AG04450 (cell line): ENCODE measurements at places on chromosomes 13 and 19.

DNA sequence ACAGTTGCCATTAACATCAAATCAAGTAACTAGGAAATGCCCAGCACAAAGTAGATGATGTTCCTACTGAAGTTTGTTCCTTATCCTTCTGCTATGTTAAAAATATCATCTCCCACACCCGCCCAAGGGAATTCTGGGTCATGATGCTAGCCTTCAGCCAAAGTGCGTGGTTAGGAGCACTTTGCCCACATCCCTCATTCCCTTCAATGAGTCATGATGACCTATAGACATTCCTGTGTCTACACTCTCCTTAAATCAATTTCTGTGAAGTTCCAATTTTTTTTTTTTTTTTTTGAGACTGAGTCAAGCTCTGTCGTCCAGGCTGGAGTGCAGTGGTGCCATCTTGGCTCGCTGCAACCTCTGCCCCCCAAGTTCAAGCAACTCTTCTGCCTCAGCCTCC is 17.0 kb downstream of the RXFP2 start:
- peak; percentile 59 for DNase-seq

DNA sequence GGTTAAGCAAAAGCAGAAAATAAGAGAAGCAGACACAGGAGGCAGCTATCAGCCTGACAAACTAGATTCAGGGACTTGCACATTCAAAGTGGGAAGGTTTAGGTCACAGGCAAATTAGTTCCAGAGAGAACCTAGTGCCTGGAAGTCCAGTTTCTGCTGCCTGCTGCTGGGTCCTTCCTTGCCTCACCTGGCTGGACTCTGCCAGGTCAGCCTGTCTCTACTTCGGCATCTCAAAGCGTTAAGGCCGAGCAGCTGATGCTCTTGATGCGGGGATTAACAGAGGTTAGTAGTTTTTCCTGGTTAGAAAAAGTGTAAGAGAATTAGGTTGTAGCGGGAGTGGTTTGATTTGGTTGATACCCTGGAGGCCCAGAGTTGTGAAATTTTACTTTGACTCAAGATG is 52.0 kb downstream of the KLF5 start:
- no peak for DNase-seq

DNA sequence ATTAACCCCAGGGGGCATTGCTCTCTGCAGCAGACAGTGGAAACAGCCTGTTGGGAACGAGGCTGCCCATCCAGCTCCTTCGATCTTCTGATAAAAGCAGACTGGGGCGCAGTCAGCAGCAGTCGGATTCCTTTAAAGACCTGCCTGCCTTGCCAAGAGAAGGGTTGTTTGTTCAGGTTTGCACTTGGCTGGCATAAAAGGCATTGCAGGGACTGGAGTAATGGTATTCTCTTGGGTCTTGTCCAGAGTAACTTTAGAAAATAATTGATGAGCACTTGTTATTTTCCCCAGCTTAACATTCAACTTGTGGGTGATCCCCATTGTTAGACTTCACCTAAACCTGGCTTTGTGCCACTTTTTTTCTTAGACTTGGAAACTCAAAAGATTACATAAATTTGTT is 67.3 kb upstream of the SLC10A2 start:
- no peak for DNase-seq

DNA sequence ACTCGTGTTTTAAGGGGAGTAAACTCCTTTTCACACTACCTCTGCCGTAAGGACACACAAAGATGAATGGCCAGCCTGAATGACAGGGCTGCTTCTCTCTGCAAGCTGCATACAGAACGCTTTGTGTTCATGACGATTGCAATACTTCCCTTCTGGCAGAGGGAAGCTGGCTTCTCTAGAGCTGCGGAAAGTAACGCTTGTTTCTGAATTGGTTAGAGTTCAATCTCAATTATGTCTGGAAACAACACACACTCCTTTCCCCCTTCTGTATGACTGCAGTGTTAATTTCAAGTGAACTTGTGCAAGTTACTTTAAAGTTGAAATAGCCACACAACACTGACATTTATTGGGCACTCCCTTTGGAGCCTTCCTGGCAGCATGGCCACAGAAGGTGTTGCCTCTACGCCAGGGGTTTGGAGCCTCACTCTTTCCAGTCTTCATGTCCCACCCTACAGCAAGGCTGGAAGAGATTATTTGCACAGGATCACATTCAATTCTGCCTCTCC is 242.6 kb downstream of the NDFIP2 start:
- DNase-seq = no peak

GRCh38 chr13:100461309-100462030 is 127.1 kb downstream of the GGACT start:
- no peak for DNase-seq

DNA sequence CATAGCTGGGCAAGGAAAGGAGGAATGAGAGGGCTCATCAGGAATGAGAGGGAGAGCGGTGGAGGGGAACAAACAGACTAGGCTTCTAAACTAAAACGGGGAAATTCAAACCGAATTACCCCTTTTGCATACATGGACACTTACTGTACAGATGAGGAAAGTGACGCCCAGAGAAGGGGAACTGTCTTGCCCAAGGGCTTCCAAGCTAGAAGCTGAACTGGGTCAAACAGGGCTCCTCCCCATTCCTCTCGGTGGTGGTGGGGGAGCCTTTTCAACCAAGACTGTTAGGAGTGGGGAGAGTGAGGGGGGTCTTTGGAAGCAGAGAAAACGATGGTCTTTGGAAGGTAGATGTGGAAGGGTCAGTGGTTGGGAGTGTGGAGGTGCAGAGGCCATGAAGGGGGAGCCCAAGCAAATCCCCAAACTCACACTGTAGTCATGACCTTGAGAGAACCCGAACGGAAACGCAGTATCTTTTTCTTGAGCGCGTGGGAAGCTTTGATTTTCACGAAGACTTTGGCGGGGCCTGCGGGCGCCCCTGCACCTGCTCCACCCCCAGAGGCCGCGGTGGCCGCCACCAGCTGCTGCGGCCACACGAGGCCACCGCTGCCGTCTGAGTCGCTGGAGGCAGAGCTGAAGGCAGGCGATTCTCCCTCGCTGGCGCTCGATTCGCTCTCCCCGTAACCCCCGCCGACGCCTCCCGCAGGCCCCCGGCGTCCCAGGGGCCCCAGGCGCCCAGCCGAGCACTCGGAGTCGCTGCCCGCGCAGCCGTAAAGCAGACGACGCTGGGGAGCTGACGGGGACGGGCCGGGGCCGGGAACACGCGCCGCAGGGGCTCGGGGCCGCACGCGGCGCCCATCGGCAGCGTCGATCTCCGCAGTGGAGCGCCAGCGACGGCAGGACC is 12.3 kb upstream of the GNG8 start:
- DNase-seq = no peak

DNA sequence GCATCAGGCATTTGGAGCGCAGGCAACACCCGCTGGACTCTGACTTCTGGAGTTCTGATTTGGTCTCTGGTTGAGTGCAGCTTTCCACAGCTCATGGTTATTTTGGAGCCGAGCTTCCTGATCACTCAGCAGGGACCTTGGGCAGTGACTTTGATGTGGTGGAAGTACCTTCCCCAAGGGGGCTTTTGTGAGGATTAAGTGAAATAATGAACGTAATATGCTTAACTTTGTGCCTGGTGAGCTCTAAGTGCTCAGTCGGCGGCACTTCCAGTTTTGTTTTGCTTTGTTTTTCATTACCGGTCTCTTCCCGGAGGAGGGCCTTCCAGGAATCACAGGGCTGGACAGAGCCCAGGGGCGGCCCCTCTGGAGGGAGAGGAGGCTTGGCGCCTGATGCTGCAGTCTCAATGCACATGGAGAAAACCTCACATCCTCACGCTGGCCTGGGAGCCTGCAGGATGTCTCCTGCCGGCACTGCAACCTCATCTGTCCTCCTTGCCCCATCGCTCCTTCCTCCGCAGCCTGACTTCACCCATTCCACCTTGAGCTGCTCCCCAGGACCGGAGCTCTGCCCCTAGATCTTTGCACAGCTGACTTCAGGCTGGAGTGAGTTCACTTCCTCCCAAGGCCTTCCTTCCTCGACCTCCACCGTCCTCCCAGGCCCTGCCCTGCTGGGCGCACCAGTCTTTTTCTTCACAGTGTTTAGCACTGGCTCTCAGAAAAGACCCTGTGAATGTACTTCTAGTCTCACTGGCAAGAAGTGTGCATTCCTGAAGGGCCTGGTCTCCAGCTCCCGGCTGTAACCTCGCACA is 1.5 kb downstream of the PLEKHF1 start:
- no peak for DNase-seq

DNA sequence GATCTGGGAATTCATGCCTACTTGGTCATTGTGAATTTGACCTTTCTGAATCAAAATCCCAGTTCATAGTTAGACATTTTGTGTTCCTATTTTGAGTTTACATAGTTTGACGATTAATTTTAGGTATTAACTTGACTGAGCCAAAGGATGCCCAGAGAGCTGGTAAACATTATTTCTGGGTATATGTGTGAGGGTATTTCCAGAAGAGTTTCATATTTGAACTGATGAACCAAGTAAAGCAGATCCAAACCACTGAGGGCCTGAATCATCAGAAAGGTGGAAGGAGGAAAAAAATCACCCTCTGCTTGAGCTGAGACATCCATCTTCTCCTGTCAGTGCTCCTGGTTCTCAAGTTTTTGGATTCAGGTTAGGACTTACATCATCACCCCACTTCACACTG is 116.6 kb downstream of the CYSLTR2 start:
- DNase-seq = no peak

GRCh38 chr19:50797781-50798658 is 7.8 kb downstream of the ACP4 start:
- no peak for DNase-seq

DNA sequence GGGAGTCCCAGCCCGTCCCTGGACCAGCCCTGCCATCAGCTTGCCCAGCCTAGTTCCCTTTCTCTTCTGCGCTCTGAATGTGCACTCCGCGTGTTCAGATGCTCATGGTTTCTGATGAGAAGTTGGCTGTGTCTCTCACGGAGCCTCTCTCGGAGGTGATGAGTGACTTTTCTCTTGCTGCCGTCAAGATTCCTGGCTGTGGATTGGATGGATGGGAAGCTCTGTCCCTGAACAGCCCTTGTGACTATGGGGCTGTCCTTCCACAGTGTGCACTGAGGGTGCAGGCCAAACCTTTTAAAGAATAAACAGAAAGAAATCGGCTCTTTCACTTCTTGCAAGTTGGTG is 24.4 kb downstream of the WTIP start:
- DNase-seq = no peak

- no peak for DNase-seq
Measured at GRCh38 chr19:37078717-37079032, 442 bp downstream of the ZNF420 start.

GRCh38 chr19:51521781-51522180 is 9.7 kb downstream of the SIGLEC6 start:
- DNase-seq = no peak

DNA sequence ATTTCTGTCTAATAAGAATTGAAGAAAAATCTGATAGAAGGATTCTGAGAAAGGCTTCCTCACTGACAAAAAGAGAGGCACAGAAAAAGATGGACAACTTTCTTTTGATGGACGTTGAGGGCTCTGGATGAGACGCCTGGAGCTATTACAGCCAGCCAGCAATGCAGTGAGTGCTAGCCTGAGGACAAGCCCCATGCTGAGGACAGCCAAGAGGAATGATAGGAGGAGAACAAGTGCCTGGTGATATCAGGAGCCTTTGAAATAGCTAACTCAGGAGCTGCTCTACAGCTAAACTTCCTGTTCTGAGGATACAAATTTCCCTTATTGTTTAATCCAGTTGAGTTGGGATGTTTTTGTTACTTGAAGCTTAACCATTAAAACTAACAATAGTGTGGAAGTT is 212.3 kb downstream of the COG6 start:
- DNase-seq = no peak

DNA sequence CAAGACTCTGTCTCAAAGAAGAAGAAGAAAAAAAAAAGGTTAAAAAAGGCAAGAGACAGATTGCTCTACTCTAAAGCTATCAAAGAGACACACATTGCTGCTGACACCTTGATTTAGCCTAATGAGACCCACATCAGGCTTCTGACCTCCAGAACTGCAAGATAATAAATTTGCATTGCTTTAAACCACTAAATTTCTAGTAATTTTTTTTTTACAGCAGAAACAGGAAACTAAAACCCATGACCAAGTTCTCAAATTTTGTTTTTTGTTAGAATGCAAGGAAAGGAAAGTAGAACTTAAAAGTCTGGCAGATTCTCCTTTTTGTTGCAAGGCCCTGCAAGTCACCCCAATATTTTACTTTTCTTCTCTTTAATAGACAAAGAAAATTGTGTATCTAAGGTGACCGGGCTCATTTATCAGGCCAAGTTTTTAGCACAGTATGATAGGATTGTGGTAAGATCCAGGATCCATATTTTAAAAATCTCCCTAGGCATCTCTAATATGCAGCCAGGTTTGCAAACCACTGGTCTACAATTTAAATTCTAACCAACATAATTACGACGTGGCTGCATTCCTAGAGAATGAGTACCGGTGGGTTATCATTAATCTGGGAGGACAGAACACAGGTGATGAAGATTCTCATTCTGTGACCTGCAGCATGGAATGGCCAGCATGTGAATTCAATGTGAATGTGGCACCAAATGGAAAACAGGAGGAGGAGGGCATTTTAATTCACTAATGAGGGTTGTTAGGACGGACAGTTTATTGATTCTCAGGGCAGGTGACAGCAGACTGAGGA is 56.7 kb upstream of the MED4 start:
- DNase-seq = no peak

- no peak for DNase-seq
Measured at GRCh38 chr19:20423381-20424197, 142.0 kb downstream of the ZNF737 start.

GRCh38 chr13:20461860-20462532 is 63.7 kb downstream of the CRYL1 start:
- DNase-seq = no peak

DNA sequence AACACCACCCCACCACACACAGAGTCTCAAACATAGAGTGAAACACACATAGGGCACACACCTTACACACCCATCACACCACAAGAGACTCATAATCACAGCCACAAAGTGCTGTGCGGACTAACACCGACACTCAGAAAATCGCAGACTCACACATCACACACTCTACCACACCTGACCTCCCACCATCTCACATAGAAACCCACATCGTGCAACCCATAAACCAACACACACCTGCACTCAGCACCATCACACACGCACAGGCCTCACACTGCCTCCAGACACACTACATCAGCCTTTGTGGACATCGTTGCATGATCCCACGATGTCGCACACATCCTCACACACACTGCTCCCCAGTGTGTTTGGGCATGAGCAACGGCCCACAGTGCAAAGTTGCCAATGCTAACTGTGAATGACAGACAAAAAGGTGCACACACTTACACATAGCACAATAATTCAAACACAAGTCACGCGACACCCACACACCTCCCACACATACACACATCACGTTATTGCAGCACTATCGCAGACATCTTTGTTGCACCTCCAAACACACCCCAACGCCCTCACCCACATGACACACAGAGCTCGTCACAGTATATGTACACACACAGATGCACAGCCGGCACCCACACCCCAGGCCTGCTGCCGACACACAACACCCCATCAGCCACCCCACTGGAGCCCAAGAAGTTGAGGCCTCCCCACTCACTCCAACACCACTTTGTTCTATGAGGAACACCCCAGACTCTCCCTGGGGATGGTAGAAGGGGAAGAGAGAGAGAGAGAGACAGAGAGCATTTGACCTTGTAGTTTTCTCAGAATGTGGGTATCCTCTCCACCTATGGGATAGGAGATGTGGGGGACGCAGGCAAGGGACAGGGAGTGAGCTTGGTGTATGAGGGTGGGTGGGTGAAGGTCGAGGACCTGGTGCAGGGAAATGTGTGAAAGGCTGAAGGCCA is 1.2 kb upstream of the ATP1A3 start:
- no peak for DNase-seq
